ENCODE measurements at places on chromosomes 2 and 18. TPM values are rescaled to one million over a fixed set of nuclear protein-coding genes. Genes with fewer than 3 reads are reported as not detected.

The RAX gene
- not detected for polyA plus RNA-seq

The GRB14 gene
- polyA plus RNA-seq: 51.0 TPM

The FSIP2 gene
- polyA plus RNA-seq: 3.5 TPM

The KCNS3 gene
- 8.1 TPM for polyA plus RNA-seq

The SPRED2 gene
- 37.2 TPM for polyA plus RNA-seq

The LGALSL gene
- polyA plus RNA-seq: 46.3 TPM

The IL1RL2 gene
- 1.1 TPM for polyA plus RNA-seq

The SRBD1 gene
- polyA plus RNA-seq: 28.8 TPM

The KCNJ13 gene
- 2.6 TPM for polyA plus RNA-seq

The CAPN14 gene
- polyA plus RNA-seq: 0.07 TPM

The PRKAG3 gene
- polyA plus RNA-seq: 0.07 TPM

The ARHGAP25 gene
- polyA plus RNA-seq: 8.5 TPM

The VSNL1 gene
- 6.1 TPM for polyA plus RNA-seq

The CPLX4 gene
- polyA plus RNA-seq: 0.18 TPM

The SLC39A6 gene
- polyA plus RNA-seq: 87.5 TPM

The CXCR1 gene
- not detected for polyA plus RNA-seq

The ANKRD30BL gene
- 0.64 TPM for polyA plus RNA-seq

The ZNF516 gene
- polyA plus RNA-seq: 37.2 TPM

The FOXI3 gene
- polyA plus RNA-seq: 0.12 TPM

The COBLL1 gene
- polyA plus RNA-seq: 135 TPM

The SERPINB10 gene
- polyA plus RNA-seq: 0.06 TPM

The GAL3ST2 gene
- polyA plus RNA-seq: 0.40 TPM

The PPIG gene
- polyA plus RNA-seq: 114 TPM

The ASXL3 gene
- 6.9 TPM for polyA plus RNA-seq

The COL4A3 gene
- polyA plus RNA-seq: 47.8 TPM

The C2orf72 gene
- polyA plus RNA-seq: 4.2 TPM

The ST6GAL2 gene
- 19.2 TPM for polyA plus RNA-seq

The SPC25 gene
- 25.1 TPM for polyA plus RNA-seq

The CTIF gene
- polyA plus RNA-seq: 15.3 TPM

The KCNG3 gene
- 0.92 TPM for polyA plus RNA-seq

The NDUFB3 gene
- 131 TPM for polyA plus RNA-seq

The FAM228A gene
- 0.75 TPM for polyA plus RNA-seq

The ADNP2 gene
- polyA plus RNA-seq: 25.5 TPM

The POTEC gene
- 0.07 TPM for polyA plus RNA-seq

The CD28 gene
- polyA plus RNA-seq: 1.9 TPM

The PAIP2B gene
- polyA plus RNA-seq: 20.8 TPM

The TMEM198 gene
- 2.5 TPM for polyA plus RNA-seq

The SLC9A4 gene
- 8.1 TPM for polyA plus RNA-seq

The LYPD6B gene
- polyA plus RNA-seq: 35.2 TPM
